ENCODE measurements at places on chromosomes 11 and 22.

DNA sequence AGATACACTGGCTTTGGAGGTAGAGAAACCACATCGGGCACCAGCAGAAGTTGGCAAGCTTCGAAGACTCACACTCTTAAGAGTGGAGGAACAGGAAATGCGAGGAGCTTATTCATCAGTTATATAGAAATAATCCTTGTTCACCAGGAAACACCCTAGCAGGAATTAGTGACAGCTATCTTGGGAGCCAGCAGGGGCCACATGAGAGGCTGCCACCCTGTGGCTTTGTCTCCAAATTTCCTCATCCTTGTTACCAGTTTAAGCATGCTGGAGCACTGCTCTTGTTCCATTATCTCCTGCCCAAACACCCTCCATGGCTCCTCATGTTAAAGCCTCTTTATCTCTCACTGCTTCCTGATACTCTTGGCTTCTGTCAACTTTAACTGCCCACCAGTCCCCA, 131.0 kb downstream of the PLEKHA7 start:
- DNase-seq: peak; percentile 13

DNA sequence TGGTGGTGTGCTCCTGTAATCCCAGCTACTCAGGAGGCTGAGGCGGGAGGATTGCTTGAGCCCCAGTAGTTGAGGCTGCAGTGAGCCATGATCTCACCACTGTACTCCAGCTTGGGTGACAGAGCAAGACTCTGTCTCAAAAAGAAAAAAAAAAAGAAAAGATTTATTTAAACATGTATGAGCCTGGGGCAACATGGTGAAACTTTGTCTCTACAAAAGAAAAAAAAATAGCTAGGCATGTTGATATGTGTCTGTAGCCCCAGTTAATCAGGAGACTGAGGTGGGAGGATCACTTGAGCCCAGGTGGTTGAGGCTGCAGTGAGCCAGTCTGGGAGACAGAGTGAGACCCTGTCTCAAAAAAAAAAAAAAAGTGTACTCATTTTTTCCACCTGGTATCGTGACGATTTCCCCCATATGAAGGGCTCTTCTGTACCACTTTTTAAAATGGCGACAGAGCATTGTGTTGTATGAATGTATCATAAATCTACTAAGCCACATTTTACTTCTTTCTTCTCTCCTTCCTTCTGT, 16.4 kb upstream of the KCTD14 start:
- no peak for DNase-seq

DNA sequence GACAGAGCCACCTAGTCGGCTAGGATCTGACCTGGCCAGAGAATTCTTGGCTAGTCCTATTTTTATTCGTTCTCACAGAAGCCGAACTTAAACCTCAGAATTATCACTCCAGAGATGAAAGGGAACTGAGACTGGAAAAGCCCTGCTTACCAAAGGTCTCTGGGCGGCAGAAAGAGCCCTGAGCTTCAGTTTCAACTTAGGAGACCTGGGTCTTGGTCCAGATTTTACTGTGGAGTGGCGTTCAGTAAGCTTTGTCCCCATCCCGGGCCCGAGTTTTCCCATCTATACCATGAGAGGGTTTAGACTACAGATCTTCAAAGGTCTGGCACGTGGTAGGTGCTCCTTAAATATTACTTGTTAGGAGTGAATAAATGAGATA, 516 bp downstream of the NEU3 start:
- peak; percentile 31 for DNase-seq

DNA sequence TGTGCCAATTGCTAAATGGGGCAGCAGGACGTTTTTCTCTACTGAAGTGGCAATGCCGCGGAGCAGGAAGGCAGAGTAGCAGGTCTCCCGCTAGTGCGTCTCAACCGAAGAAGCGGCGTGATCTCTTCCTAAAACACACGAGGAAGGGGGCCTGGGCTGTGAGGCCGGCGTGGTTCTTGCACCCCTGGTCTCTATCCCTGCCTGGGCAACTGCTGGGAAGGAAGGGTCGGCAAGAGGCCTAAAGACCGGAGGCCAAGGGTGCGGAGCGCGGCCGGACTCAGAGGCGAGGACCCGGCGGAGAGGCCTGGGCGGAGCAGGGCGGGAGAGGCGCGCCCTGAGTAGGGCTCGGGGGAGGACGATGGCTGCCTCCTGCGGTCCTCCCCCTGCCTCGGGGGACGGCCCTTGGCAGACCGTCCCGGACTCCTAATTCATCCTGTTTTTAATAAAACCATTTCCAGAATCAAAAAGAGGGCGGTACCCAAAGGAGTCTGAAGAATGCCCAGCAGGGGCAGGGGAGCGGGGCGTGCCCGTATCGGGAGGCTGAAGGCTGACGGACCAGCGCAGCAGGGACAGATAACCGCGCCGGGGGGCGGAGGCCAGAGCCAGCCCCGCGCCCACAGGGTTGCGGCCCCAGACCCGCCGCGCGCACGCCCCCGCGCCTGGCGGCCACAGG, 572 bp upstream of the APLP2 start:
- DNase-seq: no peak

GRCh38 chr22:47281126-47282106, 519.0 kb downstream of the TBC1D22A start:
- no peak for DNase-seq

DNA sequence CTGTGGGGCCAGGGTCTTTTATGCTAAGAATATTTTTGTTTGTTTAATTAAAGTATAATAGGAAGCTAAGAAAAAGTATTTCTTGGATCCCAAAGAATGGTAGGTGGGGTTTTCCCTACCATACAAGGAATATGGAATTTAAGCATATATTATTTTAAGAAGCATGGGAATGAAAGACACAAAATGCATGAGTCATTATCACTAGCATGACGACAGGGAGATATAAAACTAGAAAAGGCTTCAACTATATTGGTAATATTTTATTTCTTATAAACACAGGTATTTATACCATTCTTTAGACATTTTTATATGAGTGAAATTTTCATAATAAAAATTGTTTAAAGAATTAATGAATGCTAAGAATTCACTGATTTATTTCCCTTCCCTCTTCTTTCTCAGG, 39.3 kb upstream of the SOX6 start:
- no peak for DNase-seq

GRCh38 chr11:15818132-15818842, 538.1 kb downstream of the SOX6 start:
- no peak for DNase-seq

DNA sequence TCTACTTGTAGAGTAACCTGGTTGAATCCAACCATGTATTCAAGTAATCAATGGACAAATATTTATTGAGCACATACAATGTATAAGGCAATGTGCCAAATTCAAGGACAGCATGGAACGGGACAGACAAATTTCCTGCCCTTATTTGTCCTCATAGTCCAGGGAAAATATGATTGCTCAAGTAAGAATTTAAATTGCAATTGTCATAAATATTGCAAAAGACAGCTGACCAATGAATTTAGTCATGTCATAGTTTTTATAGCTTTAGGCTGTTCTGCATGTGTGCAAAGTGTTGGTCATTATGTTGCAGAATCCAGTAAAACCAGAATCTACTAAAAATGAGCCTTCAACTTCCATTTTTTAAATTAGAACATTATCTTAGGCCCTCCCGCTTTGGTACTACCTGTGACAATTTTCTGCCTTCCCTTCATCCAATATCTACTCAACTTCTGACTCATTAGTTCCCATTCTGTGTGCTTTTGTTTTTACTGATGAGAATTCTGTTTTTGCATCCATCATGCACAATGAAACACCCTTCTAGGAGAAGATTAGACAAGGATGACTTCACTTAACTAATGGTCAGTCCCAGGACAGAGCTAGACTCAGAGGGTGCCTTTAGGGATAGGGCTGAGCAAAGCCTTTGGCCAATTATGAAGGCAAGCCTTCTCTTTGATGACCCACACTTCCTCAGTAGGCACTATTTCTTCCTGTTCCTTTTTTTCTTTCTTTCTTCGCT, 45.8 kb upstream of the FIBIN start:
- no peak for DNase-seq

GRCh38 chr11:128853559-128853958, 13.5 kb downstream of the KCNJ1 start:
- DNase-seq: no peak

GRCh38 chr22:20750461-20751184, 23.3 kb upstream of the SERPIND1 start:
- peak; percentile 27 for DNase-seq

DNA sequence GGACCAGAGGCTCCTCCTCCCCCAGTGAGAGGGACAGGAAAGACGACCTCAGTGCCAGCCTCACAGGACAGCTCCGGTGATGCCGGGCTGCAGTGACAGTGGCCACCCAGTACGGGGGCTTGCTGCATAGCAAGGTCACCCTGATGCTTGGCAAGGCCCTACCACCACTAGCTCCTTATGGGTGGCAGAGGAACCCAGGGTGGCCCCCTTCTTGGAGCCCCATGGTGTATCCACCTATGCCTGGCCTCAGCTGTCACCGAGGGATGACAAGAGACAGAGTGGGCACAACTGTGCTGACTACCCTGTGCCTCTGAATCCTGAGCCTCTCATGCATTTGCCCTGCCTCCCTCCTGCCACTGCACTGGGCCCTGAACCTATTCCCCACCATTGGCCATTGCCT, 809.2 kb downstream of the TBC1D22A start:
- DNase-seq: no peak

- peak; percentile 8 for DNase-seq
Observed at GRCh38 chr11:23181022-23181807, 320.9 kb upstream of the CCDC179 start.

GRCh38 chr11:89442801-89443200, 48.4 kb downstream of the NOX4 start:
- DNase-seq: no peak

DNA sequence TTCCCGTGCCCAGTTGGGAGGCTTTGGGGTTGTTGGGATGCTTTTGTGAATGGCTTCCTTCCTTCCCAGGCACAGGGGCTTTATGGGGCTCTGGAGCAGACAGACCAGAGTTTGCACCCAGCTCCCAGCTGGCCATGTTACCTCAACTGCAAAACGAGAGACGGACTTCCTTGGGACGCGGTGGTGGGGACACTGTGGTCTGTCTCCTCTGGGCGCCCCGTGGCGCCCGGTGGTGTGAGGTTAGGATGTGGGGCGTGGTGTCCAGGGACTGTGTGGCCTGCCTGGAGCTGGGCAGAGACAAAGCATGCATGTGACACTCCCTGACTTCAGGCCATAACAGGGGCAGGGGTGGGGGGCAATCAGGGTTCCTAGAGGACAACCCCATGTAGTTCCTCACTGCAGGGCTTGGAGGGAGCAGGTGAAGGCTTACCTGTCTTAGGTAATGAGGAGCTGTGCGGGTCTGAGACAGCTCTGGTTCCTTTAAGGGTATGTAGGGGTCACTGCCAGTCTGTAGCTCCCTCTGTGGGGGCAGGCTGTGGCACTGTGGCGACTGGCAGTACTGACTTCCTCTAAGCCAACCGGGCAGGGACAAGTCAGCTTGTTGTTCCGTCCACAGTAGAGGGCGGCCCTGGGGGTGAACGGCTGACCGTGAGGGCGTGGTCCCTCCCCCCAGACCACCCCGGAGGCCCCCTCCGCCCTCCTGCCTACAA, 14.4 kb downstream of the KCNQ1 start:
- DNase-seq: no peak

DNA sequence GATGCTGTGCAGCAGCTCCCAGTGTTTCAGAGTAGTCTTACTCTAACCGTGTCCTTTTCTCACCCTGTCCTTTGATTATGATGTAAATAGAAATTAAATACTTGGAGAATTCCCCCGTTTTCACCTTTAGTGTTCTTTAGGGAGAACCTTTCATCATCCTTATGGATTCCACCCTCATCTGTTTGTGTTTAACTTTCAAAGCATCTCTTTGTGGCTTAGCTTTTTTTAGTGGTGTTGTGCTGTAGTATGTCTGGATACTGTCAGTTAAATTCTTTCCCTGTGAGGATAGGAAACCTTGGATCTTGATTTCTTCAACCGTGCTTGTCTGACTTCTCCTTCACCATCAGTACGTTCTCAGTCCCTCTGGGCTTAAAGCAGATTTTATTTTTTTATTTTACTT, 48.5 kb downstream of the PPP6R3 start:
- no peak for DNase-seq

DNA sequence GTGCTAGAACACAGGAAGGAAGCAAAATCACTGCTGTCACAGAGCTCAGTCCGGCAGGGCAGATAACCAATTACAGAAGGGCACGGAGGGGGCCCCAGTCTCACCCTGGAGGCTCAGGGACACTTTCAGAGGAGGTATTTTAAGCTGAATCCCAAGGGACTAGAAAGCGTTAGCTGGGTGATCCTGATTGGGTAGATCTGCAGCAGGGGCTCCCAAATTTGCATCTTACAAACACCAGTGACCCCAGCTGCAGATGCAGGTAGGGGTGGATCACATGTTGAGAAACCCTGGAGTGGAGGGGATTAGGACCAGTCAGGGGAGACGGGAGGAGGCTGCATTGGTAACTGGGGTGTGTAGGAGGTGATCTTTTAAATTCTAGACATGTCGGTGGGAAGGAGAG, 91.4 kb downstream of the CSNK2A3 start:
- no peak for DNase-seq

DNA sequence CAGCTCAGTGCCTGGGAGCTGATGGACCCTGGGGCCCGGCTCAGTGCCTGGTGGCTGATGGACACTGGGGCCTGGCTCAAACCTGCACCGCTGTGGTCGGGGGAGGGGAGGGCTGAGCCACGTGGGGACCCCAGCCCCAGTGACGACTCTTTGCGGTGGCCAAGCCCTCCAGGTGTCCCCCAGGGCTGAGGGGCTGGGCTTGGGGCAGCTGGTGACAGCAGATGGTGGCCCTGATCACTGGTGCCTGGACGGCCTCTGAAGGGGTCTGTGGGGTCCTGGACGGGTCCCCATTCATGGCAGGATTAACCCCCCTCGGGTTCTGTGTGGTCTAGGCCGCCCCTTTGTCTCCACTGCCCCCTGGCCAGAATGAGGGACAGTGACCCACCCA, 3.4 kb upstream of the MUC5B start:
- no peak for DNase-seq

DNA sequence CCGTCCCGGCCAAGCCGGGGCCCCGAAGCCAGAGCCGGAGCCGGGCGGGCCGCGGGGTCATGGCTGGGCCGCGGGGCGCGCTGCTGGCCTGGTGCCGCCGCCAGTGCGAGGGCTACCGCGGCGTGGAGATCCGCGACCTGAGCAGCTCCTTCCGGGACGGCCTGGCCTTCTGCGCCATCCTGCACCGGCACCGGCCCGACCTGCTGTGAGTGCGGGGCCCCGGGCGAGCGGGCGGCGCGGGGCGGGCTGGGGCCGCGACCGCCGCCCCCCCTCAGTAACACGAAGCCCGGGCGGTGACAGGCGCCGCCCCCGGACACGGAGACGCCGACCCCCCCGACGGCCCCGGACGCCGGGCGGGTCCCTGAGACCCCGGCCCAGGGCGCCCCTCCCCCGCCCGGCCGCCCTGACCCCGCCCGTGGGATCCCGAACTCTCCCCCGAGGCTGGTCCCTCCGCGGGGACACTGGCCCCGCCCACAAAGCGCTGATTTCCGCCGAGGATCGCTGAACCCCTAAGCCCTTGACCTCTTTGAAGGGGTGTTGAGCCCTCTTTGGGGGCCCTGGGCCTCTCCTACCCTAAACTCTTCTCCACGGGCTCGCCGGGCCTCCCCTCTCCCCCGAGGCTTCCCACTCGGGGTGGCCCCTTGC, 389 bp downstream of the MICALL1 start:
- peak; percentile 32 for DNase-seq

DNA sequence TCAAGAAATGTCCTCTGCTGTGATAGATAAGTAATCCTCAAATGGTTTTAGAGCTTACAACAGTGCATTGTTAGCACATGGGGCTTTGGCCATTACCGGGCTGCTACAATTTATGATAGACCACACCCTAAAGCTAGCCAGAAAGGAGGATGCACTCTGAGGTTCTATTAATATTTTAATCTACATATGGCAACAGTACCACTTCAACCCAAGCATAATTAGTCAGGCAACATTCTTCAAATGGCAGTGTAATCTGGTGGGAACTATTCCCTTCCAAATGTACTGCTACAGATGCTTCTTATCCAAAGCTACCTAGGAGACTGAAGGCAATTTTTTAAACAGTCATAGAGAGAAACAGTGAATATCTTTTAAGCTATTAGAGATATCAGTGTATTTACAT, 697.6 kb downstream of the KCNA4 start:
- no peak for DNase-seq

Data from NB4 (cell line).